A549 (cell line): ENCODE measurements at places on chromosomes 13 and 19.
A peak's percentile ranks its signal among the peaks of the same experiment; 100 is the strongest.

DNA sequence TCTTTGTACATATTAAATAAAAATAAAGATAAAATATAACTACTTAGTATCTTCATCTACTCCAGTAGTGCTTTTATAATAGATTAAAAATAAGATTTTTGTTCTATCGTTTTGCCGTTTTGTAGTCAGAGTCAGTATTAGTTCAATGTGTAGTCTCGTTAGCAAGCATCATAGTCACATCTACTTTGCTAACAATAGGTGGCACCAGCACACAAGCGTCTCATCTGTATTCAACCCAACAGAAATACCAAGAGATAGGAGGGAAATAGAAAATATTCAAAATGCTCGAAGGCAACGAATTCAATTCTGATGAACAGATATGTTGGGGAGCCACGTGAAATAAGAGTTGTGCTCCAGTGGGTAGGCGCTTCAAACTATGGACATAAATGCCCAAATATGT lies 21.4 kb upstream of the MICU2 start:
- DNase-seq = peak; percentile 28

GRCh38 chr13:26020891-26021290 lies 30.9 kb downstream of the SHISA2 start:
- no peak for DNase-seq

DNA sequence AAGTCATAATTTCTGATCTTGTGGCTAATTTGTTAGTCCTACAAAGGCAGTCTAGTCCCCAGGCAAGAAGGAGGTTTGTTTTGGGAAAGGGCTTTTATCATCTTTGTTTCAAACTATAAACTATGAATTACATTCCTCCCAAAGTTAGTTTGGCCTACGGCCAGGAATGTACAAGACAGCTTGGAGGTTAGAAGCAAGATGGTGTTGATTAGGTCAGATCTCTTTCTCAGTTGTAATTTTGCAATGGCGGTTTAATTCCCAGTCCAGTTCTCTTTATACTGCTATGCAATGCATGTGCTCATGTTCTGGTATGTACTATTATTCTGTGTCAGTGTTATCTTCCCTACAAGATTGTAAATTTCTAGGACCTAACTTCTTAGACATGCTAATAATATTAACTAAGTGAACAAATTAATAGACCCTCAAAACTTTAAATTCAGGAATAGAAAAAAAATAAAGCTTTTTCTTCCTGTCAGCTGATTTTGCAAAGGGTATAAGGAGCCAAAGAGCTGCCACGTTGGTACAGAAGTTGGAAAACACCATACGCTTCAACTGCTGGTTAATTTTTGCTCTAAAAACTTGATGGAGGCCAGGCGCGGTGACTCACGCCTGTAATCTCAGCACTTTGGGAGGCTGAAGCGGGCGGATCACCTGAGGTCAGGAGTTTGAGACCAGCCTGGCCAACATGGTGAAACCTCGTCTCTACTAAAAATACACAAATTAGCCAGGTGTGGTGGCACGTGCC lies 1.3 kb upstream of the DNAJC15 start:
- no peak for DNase-seq

GRCh38 chr13:97280478-97280877 lies 58.3 kb downstream of the MBNL2 start:
- DNase-seq = no peak

DNA sequence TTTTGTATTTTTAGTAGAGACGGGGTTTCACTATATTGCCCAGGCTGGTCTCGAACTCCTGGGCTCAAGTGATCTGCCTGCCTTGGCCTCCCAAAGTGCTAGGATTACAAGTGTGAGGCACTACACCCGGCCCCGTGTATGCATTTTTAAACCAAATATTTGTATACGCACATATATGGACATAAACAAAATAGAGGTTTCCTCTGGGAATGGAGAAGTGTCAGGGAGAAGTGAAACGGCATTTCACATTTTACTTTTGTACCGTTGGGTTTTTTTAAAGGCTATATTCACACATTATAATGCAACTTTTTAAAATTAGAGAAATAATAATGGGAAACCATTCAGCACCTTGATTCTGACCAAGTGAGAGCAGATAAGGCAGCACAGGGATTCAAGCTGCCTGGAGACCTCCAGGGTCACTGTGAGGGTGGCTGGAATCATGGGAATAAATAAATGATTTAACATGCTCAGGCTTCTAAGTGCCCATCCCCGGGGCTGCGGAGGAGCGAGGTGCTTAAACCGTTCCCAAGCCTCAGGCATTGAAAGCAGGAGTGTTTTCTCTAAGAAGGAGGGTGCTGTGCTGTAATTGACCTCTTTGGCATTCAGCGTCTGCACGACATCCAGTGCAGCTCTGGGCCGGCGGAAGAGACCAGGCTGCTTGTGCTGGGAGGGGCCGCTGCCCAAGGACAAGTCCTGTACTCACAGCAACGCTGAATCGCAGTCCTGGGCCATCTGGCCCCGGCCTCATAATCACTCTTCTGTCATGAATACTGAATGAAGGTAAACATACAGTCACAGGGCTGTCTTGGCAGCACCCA lies 24.7 kb downstream of the GPR42 start:
- DNase-seq = no peak

- DNase-seq = no peak
These were observed 57.2 kb downstream of the NHLRC3 start for GRCh38 chr13:39095500-39095899.

DNA sequence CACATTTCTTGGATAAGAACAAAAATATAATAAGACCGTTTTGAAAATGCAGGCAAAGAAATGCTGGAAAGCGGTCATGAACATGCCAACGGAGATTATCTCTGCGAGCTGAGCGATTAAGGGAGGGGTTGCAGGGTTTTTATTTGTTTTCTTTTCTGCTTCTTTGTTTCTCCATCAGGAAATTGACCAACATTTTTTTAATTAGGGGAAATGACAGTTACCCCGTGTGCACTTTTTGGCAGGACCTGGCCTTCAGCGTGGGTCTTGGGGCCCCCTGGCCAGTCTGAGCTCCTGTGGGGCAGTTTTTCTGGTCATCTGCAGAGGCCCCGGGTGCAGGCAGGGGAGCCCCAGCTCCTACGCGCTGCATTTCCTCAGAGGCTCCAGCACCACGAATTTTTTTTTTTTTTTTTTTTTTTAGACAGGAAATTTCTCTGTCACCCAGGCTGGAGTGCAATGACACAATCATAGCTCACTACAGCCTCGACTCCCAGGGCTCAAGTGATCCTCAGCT lies 31.3 kb upstream of the HOMER3 start:
- DNase-seq = no peak

DNA sequence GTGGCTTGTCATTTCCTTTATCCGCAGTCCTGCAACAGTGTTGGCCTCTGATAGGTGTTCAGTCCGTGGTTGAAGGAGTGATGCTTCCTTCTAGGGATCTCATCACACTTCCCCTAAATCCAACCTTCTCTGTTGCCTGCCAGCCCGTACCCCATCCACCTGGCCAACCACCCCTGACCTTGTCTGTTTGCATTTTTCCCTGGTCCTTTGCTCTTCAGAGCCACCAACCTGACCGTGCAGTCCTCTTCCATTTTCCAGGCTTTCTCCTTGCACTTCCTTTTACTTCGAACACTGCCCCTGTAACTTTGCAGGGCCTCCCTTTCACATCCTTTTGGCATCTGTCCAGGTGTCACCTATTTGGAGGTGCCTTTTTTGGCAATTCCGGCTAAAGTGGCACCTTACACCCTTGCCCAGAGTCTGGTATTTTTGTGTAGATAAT lies 696 bp downstream of the ZNF460 start:
- DNase-seq = peak; percentile 23

- DNase-seq = no peak
These were observed 14.0 kb upstream of the URI1 start for GRCh38 chr19:29927944-29928625.

GRCh38 chr13:64333888-64334287 lies 2896.2 kb downstream of the PCDH9 start:
- no peak for DNase-seq

DNA sequence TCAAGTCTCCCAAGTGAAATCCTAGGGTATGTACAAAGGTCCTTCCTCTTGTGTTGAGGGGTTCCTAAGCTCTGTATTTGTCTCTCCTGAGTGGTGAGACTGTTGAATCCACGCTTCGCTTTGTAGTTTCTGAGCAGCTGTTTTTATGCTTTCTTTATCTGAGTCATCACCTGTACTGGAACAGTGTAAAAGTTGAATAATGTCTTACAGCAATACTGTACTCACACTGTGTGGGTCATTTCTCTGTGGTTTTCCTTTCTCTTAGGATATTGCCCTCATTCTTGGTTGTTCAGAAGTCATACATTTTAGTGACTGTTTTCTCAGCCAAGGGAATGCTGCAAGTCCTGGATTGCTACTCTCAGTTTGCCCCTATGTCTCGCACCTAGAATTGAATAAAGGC lies 1596.6 kb downstream of the SLITRK5 start:
- DNase-seq = no peak

GRCh38 chr13:30719525-30719914 lies 15.8 kb upstream of the ALOX5AP start:
- no peak for DNase-seq

- no peak for DNase-seq
These were observed 291.5 kb upstream of the ZNF507 start for GRCh38 chr19:32053861-32054260.

- no peak for DNase-seq
These were observed 68.2 kb downstream of the ITGBL1 start for GRCh38 chr13:101520672-101521071.

GRCh38 chr13:113118261-113119021 lies 4.2 kb upstream of the F10 start:
- no peak for DNase-seq
